Nephron progenitor cell (in vitro differentiated cells): ENCODE measurements at places on chromosomes 7 and 10.

GRCh38 chr10:60123172-60123571, 216.8 kb upstream of the CCDC6 start:
- no peak for DNase-seq

- DNase-seq: no peak
Measured at GRCh38 chr10:31467791-31468535, 148.9 kb downstream of the ZEB1 start.

GRCh38 chr7:110669410-110669809, 421.5 kb upstream of the LRRN3 start:
- no peak for DNase-seq

DNA sequence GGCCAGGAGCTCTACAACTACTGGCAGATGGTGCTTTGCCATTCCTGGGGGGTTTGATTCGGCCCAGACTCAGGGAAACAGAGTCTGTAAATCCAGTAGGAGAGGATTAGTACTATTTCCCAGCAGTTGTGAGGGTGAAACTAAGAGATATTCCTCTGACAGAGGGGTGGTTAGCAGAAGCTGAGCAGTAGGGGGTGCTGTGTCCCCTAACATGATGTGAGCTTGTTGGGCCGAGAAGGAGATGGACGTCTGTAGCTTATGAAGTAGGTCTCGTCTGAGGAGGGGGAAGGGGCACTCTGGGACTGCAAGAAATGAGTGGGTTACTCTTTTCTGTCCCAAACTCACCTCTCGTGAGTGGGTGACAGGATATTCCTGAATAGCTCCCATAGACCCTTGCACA, 179.2 kb upstream of the MBL2 start:
- peak; percentile 75 for DNase-seq

GRCh38 chr10:112230325-112230988, 46.9 kb upstream of the GPAM start:
- no peak for DNase-seq

DNA sequence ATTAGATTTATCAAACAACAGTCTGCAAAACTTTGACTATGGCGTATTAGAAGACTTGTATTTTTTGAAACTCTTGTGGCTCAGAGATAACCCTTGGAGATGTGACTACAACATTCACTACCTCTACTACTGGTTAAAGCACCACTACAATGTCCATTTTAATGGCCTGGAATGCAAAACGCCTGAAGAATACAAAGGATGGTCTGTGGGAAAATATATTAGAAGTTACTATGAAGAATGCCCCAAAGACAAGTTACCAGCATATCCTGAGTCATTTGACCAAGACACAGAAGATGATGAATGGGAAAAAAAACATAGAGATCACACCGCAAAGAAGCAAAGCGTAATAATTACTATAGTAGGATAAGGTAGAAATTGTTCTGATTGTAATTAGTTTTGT, 31.4 kb downstream of the LRRC17 start:
- no peak for DNase-seq

DNA sequence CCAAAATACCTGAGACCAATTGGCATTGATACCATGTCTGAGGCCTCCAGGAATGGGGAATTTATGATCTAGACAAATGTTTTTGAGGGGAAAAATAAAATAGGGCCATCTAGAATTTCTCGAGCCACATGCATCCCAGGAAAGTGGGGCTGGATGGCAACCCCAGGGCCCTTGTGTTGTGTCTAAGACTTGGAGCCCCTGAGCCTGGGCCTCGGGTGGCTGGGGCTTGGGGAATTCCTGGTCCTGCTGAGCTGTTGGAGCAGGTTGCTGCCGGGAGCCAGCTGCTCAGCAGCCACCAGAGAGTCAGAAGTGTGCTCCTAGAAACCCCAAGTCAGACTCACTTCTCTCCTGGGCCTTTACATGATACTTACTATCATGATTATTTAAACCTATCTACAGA, 172.9 kb downstream of the WDR37 start:
- DNase-seq: no peak
